ENCODE measurements at places on chromosomes 3 and 15.

GRCh38 chr3:16476636-16477035, 36.9 kb downstream of the RFTN1 start:
- DNase-seq = peak; percentile 70

DNA sequence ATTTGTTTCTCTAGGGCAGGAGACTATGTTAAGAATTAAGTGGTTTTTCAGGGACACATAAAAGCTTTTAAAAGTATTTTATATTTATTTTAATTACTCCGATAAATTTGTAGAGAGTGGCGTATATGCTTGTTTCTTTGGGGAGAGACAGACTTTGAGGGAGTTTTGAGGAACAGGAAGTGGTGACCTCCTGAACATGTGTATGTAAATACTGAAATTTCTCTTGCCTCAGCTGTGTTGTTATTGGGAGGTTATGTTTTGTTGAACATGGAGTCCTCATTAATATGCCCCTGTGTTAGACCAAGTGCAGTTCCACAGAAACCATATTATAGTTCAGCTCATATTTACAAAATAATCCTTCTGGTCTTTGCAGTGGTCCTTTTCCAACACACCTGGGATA, 41.8 kb upstream of the UTS2B start:
- DNase-seq = no peak

DNA sequence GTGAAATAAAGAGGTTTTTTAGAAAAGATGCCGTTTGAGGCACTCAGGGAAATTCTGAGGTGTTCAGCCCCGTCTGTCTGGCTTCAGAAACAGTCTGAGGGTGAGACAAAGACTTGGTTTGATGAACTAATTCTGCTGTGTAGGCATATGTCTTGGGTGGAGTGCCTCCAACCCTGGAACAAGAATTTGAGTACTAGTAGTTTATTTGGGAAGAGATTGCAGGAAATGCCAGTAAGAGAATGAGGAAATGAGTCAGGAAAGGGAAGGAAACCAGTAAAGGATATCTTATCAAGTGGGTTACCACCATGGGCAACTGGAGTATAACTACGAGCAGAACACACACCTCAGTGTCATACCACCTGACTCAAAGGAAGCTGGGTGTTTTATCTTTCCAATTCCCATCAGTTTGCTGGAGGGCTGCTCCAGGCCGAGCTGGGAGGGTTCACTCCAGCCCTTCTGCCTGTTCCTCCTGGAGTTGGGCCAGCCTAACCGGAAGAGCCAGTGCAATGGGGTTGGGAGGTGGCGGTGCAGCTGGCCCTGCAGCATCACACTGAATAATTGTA, 75.3 kb downstream of the TGFBR2 start:
- peak; percentile 74 for DNase-seq

- DNase-seq = no peak
Measured at GRCh38 chr3:36662626-36663025, 101.7 kb downstream of the DCLK3 start.

DNA sequence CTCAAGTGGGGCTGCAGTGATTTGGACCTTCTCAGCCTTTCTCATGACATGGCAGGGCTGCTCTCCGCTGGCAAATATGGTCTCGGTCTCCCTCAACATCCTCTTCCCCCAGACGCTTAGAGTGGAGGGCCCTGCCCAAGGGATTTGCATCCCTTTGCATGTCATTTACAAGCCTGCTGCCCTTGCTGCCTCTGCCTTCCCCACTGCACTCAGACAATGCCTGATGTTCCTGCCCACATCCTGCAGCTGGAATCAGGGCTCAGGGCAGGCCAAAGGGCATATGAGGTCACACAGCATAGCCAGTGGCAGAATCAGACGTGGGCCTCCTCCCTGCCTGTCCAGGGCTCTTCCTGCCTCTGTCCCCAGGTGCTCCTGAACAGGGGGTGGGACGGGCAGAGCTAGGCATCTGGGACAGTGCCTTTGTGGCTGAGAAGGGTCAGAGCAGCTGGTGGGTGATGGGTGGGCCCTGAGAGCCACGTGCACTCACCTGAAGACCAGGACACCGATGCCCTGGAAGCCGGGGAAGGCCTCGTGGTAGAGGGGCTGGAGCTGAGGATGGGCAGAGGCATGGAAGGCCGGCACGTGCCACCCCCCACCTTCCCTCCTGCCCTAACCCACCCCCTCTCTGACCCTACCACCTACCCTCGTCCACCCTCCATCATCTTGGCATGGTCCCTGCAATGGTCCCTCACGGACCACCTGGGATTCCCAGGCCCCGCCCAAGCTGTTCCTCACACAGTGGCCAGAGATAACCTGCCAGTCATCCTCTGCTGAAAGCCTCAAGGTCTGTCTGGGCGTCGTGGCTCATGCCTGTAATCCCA, 27.4 kb upstream of the GOLGA6C start:
- no peak for DNase-seq

- peak; percentile 67 for DNase-seq
Measured at GRCh38 chr3:69012800-69013252, 658 bp downstream of the EOGT start.

DNA sequence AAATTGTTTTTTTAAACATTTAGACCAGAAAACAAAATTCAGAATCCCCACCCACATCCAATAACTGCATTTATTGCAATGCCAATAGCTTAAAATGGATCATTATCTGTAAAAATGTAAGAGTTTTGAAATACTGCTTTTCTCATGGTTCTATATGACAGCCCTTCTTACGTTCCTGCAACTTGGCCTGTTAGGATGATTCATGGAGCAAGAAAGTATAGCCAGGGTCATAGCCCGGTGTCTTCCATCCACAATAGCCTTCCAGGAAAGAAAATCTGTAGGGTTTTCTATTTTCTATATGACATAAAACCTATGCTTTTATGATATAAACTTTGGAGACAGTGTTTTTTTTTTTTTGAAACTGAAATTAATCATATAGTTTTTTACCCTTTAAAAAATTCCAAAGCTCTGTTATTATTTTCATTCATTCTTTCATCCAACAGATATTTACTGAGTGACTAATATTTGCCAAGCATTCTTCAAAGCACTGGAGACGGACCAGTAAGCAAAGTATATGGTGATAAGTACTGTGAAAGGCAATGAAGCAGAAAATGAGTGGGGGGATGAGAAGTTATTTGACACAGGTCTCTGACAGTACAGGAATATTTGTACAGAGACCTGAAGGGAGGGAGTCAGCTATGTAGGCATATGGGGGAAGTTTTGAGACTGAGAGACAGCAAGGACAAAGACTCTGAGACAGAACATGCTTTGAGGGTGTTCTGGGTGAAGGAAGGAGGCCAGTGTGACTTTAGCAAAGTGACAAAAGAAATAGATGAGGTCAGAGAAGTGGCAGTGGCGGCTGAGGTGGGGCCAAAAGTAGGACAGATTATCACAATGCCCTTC, 29.0 kb upstream of the SLC2A2 start:
- no peak for DNase-seq
